SW480 (cell line): ENCODE measurements at places on chromosomes 1 and 21.
A peak's percentile ranks its signal among the peaks of the same experiment; 100 is the strongest.

DNA sequence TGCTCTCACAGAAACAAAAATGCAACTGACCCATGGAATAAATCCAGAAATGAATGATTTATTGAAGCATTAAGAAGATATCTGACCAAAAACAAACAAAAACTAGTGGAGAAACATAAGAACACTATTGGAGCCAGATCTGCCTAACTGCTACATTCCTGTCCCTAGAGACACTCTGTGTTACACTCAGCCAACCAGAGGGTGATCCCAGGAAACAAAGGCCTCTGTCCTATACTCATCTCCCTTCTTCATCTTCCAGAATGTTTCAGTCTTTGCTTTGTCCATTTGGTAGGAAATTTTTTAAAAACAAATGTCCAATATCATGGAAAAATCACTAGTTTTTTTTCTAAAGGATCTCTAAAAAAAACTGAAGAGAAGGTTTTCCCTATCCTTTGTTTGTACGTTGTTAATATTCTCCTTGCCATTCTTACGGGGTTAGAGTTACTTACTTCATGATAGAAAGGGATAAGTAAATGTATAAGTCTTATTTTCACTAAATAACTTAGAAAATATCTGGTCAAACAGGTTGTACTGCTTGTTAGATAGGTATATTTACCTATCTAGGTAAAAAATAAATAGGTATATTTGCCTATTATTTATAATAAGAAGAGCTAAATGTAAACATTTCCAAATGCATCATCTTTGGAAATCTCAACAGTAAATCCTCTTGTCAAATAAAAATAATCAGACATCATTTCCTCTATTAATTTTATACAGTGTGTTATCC is 59.1 kb downstream of the NME7 start:
- no peak for DNase-seq

- no peak for DNase-seq
Observed at GRCh38 chr1:167800251-167800650, 78.5 kb downstream of the MPZL1 start.

DNA sequence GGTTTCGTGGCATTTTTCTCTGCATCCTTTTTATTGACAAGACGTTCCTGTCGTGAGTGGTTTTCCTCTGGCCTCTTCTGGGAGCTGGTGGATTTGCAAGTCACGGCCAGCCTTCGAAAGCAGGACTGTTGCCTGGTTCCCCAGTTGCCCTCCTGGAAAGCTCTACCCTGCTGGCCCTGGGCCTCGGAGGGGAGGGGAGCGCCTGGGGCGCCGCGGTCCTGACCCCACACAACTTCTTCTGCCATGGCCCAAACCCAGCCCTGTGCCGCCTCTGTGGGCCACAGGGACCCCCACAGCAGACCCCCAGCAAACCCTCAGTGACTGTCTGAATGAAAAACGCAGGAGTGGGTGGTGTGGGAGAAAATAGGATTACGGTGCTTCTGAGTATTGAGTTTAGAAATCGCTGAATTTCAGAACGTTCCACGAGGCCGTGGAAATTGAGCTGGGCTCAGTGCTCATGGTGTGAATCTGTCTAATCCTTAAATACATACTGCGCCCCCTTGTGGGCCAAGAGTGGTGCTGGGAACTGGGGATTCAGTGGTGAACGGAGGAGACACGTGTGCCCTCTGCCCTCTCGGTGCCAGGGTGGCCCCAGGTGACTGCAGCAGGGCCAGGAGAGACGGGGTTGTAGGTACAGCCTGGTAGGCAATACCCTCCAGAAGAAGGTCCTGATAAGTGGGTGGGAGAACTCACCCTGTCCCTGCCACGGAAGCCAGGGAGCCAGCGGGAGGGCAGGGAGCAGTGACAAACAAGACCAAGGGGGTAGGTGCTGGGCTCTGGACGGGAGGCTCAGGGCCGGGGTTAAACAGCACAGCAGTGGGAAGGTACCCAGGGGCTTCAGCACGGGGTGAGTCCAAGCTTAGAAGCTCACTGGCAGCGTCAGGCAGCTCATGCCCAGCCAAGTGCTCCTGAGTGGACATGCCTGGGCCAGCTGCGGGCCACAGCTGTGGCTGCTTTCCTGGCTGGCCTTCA is 101.2 kb upstream of the COL6A1 start:
- peak; percentile 69 for DNase-seq

GRCh38 chr1:2604156-2604843 is 17.7 kb downstream of the PRXL2B start:
- no peak for DNase-seq

DNA sequence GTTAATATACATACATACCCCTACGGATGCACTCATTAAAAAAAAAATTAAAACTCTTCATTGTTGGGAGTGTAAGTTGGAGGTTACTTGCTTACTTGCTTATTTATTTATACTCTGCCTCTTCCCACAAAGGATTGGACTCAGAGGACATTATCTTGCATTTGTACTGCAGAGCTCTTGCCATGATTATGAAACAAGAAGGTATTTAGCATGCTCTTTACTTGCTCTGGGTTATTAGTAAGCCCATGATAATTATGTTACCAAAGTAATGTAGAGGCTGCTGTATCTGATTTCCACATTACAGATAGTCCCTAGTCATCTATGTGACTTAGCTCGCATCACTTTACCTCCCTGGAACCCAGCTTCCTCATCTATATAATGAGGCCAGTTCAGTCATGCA is 355.1 kb upstream of the PTBP2 start:
- DNase-seq, result no peak

DNA sequence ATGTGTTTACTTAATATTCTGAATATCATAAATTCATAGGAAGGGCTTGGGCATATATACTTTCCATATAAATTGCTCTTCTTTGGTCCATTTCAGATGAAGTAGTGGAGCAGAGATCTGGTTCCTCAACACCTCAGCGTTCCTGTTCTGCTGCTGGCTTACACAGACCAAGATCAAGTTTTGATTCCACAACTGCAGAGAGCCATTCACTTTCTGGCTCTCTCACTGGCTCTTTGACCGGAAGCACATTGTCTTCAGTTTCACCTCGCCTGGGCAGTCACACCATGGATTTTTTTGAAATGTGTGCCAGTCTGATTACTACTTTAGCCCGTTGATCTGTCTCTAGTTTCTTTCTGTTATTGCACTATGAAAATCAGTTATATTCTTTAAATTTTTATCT is 62.3 kb downstream of the PRKAA2 start:
- no peak for DNase-seq

DNA sequence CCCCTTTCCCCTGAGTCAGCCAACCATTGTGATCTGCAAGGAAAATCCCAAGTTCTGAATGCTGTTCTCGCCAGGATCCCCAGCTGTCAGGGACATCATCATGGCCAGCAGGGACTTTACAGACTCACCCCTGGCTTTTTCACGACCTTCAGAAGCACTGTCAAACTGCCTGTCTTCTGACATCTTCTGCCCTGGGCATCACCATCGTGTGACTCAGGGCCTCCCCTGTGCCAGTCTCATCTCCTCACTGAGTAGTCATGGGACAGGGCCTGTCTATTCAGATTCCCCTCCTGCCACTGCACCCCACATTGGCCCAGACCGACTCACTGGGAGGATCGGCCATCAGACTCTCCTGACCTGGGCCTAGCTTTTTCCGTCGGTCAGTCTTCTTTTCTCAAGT is 72.5 kb upstream of the VAMP3 start:
- DNase-seq, result no peak

DNA sequence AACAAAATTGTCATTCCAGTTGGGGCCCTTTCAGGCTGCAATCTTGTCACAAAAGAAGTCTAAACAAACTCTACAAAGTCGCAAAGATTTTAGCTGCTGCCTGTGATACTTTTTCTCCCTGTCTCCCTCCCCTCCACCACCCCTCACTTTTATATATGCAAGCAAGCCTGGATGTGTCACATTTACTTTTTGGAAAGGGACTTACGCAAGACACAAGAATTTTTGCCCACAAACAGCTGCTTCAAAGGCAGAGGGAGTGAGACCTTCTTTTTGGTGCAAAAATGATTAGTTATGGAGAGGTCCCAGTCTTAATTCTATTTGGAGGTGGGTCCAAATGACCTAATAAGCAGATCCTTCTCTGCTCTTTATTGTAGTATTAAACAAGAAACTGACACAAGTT is 22.9 kb upstream of the RALGPS2 start:
- no peak for DNase-seq

GRCh38 chr1:206706298-206706791 is 21.6 kb downstream of the MAPKAPK2 start:
- DNase-seq, result no peak

- no peak for DNase-seq
Observed at GRCh38 chr1:150273311-150273710, 721 bp downstream of the C1orf54 start.

GRCh38 chr1:16393570-16394521 is 26.8 kb downstream of the SZRD1 start:
- no peak for DNase-seq

- DNase-seq, result no peak
Observed at GRCh38 chr21:30981403-30981802, 56.9 kb downstream of the KRTAP19-8 start.

DNA sequence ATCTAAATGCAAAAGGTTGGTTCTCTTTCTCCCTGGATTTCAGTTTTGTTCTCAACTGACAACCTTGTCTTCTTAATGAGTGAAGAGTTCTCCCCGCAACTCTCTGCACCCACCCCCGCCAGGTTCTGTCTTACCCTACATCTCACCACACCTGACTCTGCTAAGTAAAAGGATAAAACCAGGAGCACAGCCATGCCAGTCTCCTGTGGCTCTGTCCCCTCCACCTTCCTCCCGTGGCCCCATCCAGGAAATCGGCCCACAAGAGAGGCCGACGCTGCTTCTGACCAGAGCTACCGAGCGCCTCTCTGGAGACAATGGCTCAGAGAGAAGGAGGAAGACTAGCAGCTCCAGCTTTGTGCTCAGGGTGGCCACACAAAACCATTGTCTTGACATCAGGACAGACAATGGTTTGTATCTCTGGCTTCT is 72.2 kb downstream of the PLEKHA6 start:
- DNase-seq, result no peak

DNA sequence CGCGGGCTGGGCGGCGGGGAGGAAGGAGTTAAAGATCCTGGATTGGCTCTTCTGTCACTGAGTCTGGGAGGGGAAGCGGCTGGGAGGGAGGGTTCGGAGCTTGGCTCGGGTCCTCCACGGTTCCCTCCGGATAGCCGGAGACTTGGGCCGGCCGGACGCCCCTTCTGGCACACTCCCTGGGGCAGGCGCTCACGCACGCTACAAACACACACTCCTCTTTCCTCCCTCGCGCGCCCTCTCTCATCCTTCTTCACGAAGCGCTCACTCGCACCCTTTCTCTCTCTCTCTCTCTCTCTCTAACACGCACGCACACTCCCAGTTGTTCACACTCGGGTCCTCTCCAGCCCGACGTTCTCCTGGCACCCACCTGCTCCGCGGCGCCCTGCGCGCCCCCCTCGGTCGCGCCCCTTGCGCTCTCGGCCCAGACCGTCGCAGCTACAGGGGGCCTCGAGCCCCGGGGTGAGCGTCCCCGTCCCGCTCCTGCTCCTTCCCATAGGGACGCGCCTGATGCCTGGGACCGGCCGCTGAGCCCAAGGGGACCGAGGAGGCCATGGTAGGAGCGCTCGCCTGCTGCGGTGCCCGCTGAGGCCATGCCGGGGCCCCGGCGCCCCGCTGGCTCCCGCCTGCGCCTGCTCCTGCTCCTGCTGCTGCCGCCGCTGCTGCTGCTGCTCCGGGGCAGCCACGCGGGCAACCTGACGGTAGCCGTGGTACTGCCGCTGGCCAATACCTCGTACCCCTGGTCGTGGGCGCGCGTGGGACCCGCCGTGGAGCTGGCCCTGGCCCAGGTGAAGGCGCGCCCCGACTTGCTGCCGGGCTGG is at the start of gene NPR1:
NPR1 (plus strand) TSS at position 170 of the 818 bp plus-strand sequence; CDS start at position 591, 421 bp downstream.
- DNase-seq, result peak; percentile 39

- no peak for DNase-seq
Observed at GRCh38 chr1:77227381-77227780, 8.2 kb upstream of the PIGK start.

GRCh38 chr1:9652379-9653209 is 1.1 kb downstream of the PIK3CD start:
- DNase-seq, result no peak

GRCh38 chr1:118988186-118989005 is at the start of gene TBX15:
Gene TBX15, minus strand, starts transcription at chr1:118988343. Its CDS starts 548 bp downstream, at chr1:118987795.
- DNase-seq, result no peak

DNA sequence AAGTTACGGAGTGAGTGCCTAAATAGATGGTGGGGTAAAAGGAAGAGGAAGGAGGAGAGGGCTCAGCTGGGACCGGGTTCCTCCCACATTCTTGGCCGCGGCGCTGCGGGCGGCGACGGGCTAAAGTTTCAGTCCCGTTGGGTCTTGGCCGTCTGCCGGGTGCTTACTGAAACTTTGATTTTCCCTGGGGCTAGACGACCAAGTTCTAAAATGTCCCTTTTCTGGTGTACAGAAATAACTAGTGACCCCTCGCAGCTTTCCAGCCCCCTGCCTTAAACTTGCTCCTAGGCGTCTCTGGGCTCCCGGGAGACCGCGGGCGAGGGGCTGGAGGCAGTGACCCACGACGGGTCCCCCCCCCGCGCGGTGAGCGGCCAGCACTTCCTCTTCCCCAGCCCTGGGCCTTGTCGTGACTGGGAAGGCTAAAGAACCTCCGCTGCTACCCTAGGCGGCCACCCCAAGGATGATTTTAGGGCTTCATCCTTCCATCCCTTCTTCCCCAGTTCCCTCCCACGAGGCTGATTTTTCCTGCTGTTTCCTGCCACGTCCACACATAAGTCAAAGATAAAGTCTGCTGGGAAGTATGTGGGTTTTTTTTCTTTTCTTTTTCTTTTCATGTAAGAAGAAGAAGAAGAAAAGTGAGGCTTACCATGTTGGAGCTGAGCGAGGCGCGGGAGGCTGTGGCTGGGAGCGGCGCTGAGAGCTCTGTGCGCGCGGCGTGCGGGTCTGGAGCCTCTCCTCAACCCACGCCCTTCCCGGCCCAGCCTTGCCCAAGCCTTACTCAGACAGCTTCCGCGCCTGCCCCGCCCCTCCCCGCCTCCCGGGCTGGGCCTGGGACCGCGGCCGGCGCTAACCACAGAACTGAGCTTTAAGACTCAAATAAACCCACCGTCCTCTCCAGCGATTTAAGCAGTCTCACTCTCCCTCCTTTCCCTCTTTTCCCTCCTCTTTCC is at the start of gene S100A11:
S100A11 (minus strand) TSS at position 738 of the 950 bp plus-strand sequence; CDS start at position 649, 89 bp downstream.
- peak; percentile 86 for DNase-seq

GRCh38 chr1:118660769-118661168 is 327.4 kb downstream of the TBX15 start:
- no peak for DNase-seq

GRCh38 chr21:23292292-23292691 is 2294.1 kb downstream of the NCAM2 start:
- DNase-seq, result no peak

DNA sequence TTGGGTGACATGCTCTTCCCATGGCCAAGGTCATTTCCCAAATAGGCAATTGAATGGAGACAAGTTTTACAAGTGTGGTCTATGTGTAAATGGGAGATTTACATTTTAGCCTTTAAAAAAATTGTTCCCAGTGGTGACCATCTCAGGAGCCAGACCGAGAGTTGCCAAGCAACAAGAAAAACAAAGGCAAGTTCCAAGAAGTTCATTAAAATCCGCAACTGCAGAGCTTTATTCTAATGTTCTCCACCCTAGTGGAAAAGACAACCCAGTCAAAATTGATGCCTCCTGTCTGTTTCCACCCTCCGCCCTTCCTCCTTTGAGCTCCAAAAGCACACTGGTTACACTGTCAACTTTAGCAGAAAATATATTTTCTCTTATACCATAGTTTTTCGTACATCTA is 33.2 kb upstream of the CD55 start:
- DNase-seq, result no peak
